ENCODE measurements at places on chromosomes 4 and X. TPM values are rescaled to one million over a fixed set of nuclear protein-coding genes. Genes with fewer than 3 reads are reported as not detected.
A peak's percentile ranks its signal among the peaks of the same experiment; 100 is the strongest.

GRCh38 chr4:94605241-94605805 is 152.4 kb upstream of the BMPR1B start:
- DNase-seq, result no peak

DNA sequence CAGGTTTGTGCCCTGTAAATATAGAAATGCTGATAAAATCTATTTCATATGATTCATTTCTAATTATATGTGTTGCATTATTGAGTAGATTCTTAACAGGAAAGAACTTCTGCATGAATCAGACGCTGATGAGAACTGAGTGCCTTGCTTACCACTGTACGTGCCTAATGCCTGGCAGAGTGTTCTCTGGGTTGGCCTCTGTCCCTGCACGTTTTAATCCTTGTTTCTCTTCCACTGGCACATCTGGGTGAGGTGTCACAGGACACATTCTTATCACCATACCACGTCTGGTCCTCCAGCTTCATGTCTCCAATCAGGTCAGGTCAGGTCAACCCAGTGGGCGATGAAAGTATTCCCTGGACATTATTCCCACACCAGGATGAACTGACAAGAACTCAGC is 53.6 kb downstream of the KLF3 start:
- no peak for DNase-seq

The FOXR2 gene
- polyA plus RNA-seq, result not detected

- DNase-seq, result no peak
These were observed 669 bp downstream of the OTOP1 start for GRCh38 chr4:4225915-4226605.

- DNase-seq, result no peak
These were observed 8.5 kb upstream of the USP9X start for GRCh38 chrX:41076742-41077141.

- DNase-seq, result peak; percentile 65
These were observed 5.0 kb downstream of the TACC3 start for GRCh38 chr4:1726146-1726934.

Data from urinary bladder (tissue), 4 donors.